ENCODE measurements at places on chromosomes 6 and 20.

- no peak for DNase-seq
Observed at GRCh38 chr6:42403831-42404230, 47.9 kb downstream of the TRERF1 start.

DNA sequence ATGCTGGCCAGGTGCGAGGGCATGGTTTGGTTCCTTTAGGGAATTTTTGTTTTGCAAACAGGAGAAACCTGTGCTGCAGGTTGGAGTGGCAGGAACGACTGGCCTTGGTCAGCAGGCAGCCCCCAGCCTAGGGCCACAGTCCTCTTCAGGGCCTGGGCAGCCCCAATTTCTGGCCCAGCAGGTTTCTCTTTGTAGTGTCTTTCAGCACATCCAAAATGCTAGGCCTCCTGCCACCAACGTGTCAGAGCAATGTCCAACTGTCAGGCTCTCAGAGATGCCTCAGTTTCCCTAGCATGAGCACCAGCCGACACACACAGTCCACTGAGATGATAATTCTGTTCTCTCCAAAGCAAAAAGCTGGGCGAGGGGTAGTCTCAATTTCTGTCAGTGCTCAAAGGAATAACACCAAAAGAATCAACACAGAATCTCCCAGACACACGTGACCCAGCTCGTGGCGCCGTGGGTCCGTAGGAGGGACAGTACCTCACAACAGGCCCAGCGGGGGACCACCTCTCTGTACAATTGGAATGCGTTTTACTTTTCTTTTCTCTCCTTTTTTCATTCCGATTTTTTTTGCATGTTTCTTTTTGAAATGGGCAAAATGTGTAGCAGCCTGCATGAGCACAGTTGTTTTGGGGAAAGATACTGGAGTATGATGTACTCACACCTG lies 125.9 kb downstream of the TAF4 start:
- DNase-seq = no peak

GRCh38 chr20:41051009-41051825 lies 22.6 kb downstream of the TOP1 start:
- no peak for DNase-seq

GRCh38 chr6:133083248-133083967 lies 157.7 kb upstream of the EYA4 start:
- no peak for DNase-seq
